ENCODE measurements at places on chromosomes 11 and 22. TPM values are rescaled to one million over a fixed set of nuclear protein-coding genes. Genes with fewer than 3 reads are reported as not detected.

NCF4 gene
- total RNA-seq: not detected

PHF21B gene
- total RNA-seq: under 0.01 TPM

GGT1 gene
- 0.83 TPM for total RNA-seq

OR52N4 gene
- not detected for total RNA-seq

LMF2 gene
- total RNA-seq: 74.5 TPM

XKR3 gene
- not detected for total RNA-seq

TYR gene
- not detected for total RNA-seq

RTN4RL2 gene
- total RNA-seq: 0.13 TPM

OR8D4 gene
- not detected for total RNA-seq

KCNK4 gene
- 0.20 TPM for total RNA-seq

MS4A8 gene
- total RNA-seq: not detected

CDCA5 gene
- total RNA-seq: 1.6 TPM

OPCML gene
- total RNA-seq: 0.65 TPM

GLYATL1B gene
- not detected for total RNA-seq

SMIM38 gene
- total RNA-seq: 0.72 TPM

YAP1 gene
- 203 TPM for total RNA-seq

CADM1 gene
- total RNA-seq: 5.5 TPM

MAPK1 gene
- total RNA-seq: 87.1 TPM

YPEL4 gene
- 1.8 TPM for total RNA-seq

KRTAP5-8 gene
- total RNA-seq: not detected

ZNF70 gene
- 7.8 TPM for total RNA-seq
